ENCODE measurements at places on chromosomes 13 and 19.

DNA sequence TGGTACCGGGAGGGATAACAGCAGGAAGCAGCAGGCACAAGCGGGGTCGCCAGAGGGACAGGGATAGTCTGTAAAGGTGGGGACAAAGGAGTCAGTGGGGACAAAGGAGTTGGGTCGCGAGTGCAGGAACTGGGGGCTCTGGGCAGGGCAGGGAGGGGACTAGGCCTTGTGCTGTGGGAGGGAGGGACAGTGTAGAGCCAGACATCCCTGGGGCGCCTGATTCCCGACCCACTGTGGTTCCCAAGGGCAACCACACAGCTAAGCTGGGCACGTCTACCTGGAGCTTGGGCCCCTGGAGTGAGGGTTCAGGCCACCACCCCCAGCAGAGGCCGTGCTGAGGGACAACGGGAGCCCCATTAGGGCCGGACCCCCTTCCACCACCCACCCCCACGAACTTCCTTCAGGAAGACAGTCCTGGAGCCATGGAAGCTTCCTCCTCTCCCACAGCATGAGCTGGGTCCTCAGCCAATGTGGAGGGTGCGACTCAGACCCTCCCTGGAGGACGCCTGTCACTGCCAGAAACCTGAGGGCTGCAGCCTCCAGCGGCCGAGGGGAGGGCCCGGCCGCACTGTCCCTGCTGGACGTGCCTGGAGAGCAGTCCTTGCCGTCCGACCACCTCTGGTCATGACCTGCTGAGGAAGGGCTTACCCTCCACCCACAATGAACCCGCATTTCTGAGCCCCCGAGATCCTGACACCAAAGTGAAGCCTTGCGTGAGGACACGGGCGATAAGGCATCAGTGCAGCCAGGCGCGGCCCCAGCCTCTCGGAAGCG lies 77.9 kb downstream of the SPACA7 start:
- DNase-seq: no peak

- no peak for DNase-seq
Observed at GRCh38 chr13:49371943-49372613, 71.8 kb downstream of the CAB39L start.

DNA sequence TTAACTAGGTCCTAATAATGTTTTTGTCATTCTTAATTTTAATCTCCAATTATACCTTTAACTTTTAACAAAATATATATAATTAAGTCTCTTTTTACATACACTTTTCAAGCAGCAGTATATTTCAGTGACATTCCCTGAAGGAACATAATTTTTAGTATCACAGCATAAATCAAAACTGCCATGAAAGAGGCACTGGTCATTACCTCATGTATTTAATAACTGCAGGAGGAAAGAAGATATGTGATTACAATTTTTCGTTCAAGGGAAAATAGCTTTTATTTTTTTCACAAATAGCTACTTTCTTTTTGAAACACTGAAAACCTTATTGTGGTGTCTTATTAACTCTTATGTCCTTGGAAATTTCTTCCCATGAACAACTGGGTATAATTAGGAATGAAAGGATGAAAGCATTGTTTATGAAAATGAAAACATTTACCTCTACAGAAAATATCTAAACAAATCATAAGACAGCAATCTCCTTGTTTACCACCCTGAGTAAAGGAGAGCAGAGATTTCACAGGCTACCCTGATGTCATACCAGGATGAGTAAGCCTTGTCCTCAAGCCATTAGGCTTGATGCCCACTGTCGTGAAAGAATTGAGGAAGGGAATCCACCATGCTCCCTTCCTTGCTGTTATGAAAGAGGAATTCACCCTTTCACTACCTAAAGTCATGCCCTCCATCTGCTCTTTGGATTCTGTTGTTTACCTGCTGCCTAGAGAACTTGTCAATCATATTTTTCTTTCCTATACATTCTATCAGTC lies 877.2 kb upstream of the PCDH20 start:
- DNase-seq: no peak

DNA sequence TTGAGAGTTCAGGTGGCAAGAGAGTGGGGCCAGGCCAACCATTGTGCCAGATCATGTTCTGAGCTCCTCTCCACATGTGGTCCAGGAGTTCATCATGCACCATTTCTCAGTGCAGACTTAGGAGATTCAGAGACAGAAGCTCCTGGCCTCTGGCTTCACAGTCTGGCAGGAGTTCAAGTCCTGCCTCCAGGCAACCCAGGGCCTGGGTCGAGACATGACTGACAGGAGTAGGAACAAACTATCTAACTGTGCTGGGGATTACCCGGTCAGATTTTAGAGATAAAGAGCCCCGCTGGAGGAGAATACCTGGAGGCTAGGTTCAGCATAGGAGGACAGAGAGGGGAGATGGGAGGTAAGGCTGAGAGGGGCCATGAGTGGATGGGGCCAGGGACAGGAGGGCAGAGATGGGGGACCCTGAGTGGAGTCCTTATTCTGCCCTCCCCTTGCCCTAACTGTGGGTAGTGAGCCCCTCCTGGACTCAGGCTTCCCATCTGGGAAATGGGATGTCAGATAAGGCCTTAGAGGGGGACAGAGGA lies 906 bp upstream of the CYP4F11 start:
- no peak for DNase-seq

DNA sequence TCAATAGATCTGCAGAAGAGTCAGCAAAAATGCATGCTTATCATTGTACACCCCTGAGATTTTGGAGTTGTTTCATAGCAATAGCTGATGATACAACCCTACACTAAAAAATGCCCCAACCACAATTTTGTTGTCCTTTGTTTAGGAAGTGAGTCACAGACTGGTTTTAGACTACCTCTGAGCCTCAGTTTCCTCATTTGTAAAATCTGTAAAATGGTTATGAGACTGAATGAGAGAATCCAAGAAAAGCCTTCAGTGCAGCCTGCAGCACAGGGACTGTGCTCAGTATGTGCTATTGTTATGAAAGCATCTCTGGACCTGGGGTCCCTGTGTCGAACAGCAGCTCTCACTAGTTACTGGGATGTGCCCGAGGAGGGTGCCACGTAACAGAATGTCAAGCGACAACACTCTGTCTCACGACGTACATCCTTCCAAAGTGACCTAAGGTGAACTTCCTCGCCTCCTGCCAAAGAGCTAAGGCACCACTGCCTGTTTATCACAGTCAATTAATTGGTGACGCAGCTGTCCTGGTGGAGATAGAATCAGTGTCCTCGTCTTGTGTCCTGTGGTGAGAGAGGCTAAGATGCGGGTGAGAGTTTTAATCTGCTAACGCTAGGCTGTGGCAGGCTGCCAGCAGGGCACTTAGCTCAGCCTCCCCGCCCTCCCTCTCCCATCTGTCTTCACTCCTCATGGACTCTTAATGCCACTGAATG lies 18.1 kb downstream of the DHRS12 start:
- no peak for DNase-seq

GRCh38 chr13:75153834-75154233 lies 328.1 kb downstream of the TBC1D4 start:
- no peak for DNase-seq

- DNase-seq: no peak
Observed at GRCh38 chr19:51096473-51097165, 11.6 kb downstream of the CTU1 start.

- DNase-seq: no peak
Observed at GRCh38 chr19:23098988-23099387, 17.8 kb upstream of the ZNF730 start.

DNA sequence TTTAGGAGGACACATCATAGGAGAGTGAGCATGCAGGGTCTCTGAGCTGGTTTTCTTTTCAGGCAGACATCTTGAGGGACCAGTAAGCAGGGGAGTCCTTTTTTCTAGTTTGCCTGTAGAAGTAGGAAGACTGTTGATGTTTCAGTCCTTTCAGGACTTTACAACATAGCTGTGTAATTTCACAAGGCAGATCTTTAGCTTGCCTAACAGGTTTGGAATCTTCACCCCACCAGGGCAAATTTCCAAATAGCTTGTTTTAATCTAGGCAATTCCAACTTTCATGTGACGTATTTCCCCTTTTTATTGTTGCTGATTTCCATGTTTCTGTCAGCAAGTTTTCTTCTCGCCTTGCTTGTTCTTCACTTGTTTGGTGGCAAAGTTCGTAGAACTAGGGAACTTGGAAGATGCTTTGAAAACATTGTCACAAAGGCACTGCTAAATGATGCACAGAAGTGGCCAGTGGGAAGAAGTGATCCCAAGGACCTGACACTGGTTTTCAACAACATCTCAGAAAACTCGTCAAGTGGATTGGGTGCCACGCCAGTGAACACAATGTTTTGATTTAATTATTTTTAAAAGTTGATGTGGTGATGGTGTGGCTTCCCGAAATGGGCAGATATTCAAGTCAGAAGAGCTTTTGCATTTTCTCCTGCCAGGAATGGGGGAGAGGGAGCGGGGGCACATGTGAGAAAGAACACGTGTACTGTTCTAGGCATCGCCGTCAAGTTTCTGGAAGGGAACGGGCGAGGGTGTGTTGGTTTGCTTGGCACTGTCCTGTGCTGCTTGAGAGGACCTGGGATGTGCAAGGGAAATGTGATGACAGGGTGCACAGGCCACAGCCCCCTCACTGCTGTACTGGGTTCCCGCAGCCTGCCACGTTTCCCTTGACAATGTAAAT lies 418.6 kb downstream of the OXGR1 start:
- DNase-seq: no peak

GRCh38 chr13:97322740-97323342 lies 100.7 kb downstream of the MBNL2 start:
- DNase-seq: no peak

GRCh38 chr19:32540621-32541020 lies 40.4 kb upstream of the PDCD5 start:
- DNase-seq: no peak

DNA sequence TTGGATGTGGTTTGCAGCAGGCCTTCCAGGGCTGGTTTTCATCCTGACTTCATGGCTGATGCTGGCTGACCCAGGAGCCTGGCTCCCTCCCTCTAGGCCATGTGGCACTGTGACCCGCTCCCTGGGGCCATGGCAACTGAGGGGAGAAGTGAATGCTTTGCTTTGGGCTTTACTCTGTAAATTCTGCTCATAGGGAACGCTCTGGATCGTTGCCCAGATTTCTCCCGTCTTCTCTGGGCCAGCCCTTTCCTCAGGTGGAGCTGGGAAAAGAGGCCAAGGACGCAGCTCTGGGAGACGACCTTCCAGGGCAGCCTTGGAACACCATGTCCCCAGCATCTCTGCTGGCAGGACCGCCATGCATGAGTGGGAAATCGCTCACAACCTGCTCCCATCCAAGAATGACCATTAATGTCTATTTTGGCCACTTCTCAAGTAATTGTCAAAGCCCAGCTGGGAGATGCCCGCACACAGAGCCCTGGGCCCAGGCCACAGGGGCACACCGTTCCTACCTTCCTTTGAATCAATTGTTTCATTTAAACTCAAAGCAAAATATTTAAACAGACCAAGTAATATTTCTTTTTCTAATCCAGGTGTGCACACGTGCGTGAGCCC lies 321.8 kb downstream of the TEX29 start:
- no peak for DNase-seq

Measured in putamen (tissue), 1 donor.